ENCODE measurements at places on chromosomes 6 and 20.

DNA sequence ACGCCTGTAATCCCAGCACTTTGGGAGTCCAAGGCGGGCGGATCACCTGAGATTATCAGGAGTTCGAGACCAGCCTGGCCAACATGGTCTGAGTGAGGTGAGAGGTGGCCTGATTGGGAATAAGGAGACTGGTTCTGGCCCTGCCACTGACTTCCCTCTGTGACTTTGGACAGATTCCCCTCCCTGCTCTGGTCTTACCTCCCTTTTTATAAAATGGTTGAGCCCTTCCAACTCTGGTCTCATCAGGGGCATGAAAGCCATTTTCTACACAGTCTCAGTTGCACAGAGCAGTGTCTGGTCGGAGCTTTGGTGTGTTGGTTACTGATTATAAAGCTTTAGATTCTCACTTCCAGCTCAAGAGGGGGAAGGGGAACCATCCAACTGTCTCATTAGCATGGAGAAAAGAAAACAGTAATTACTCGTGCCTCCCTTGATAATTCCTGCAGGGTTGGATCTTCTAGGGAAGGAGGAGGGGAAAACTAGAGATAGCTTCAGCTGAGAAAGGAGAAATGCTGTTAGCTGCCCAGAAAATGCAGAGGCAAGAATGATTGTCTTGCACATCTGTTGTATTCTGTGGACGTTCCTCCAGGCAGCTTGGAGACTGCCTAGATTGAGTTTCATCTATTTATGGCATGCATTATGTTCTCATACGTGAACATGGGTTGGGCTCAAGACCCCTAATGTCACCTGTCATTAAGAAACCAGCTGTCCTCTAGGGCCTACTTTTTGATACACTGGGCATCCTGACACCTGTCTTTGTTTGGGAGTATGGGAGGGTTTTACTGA, 30.4 kb downstream of the RALY start:
- no peak for DNase-seq

- no peak for DNase-seq
These were observed 897 bp downstream of the CD2AP start for GRCh38 chr6:47478233-47479139.

GRCh38 chr20:4720977-4721349, 746 bp upstream of the PRND start:
- DNase-seq, result no peak

GRCh38 chr20:19835533-19836222, 77.6 kb downstream of the RIN2 start:
- DNase-seq, result no peak

DNA sequence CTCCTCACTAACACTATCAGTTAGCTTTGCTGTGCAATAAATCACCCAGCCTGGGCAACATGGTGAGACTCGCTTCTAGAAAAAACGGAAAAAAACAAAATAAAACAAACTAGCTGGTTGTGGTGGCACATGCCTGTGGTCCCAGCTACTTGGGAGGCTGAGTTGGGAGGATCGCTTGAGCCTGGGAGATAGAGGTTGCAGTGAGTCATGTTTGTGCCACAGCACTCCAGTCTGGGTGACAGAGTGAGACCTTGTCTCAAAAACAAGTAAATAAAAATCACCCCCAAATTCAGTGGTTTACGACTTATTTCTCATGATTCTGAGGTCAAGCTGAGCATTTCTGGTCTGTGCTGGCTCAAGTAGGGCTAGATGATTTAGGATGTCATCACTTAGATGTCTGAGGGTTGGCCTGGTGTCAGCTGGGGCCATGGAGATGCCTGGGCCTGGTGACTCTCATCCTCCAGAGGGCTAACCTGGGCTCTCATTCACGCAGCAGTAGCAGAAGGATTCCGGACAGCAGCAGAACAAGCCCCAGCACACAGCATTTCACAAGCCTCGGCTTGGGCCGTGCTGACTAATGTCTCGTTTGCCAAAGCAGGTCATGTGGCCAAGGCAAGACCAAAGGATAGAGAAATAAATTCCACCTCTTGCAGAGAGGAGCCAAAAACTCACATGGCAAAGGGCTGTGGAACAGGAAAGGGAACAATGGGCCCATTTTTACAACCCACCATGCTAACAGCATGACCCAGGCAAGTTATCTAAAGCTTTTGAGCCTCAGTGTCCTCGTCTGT, 32.5 kb downstream of the MGME1 start:
- peak; percentile 38 for DNase-seq

- no peak for DNase-seq
These were observed 12.7 kb upstream of the PSMF1 start for GRCh38 chr20:1105599-1106194.

DNA sequence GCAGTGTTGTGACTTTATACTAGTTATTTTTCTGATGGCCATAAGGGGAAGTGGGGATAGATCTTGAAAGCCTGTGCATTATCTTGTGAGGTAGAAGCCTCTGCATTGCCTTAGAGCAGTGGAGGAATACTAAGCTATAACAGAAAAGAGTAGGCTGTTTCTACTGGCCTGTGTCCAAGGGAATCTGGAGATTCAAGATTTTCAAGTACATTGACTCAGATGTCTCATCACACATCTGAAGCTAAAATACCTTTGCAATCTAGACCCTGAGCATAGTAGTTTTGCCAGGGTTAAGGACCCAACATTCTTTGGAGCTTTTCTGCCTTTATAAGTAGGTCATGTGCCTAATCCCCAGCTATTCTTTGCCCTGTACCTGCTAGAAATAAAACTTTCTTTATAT, 272.3 kb downstream of the TENT5A start:
- peak; percentile 12 for DNase-seq

DNA sequence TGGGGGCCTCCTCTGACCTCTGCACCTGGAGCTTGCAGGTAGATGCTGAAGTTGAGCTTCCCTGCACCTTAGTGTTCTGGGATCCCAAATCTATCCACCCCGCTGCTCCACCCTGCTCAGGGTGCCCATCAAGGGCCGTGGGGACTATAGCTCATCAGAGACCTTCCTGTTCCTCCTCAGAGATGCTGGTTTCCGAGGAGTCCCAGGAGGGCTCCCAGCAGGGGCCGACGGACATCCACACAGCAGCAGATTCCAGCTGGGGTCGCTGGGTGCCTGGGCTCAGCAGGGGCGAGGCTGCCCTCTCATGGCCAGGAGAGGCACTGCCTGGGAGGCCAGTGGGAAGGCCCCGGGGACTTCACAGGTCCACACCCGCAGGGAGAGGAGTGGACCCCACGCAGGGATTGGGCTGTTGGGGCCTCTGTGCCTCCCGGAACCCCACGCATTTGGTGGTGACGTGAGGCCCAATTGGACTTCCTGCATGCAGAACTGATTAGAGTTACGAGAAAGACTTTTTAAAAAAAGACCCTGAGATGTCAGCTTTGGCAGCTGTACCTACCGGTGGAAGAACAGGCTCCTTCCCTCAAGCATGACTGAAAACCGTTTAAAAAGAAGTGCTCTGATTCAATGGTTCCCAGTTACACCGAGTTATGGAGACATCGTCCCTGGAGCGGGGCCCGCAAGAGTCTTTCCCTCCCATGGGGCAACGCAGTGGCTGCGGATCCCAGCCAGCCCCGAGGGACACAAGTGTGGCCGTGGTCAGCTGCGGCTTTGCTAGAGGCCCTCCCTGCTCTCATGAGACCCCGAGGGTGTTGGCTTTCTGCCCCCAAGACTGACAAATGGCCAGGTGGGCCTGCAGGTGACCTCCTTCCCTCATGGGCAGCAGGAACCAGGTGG, 25.3 kb upstream of the SLCO4A1 start:
- peak; percentile 16 for DNase-seq

- no peak for DNase-seq
These were observed 368.9 kb upstream of the SULF2 start for GRCh38 chr20:48154040-48154765.

GRCh38 chr6:109978174-109979032, at the start of gene GPR6:
Gene GPR6, plus strand, starts transcription at chr6:109978311. Its CDS starts 802 bp downstream, at chr6:109979113.
- DNase-seq, result no peak

DNA sequence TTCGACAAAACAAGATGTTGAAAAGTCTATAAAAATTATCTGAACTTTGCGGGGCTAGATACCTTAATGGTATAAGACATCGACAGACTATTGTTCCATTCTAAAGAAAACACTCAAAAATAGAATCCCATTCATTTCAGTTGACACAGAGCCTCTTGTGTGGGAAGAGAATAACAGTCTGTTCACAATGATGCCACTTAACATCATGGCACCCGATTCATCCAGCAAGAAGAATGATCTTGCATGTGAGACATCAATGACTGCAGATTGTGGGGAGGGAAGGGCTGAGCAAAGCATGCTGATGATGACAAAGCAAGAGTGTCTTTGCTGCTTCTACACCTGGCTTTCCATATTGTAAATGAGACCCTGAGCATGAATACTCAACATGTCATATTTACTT, 49.7 kb upstream of the ARMH2 start:
- DNase-seq, result no peak

- no peak for DNase-seq
These were observed 26.3 kb downstream of the HFE start for GRCh38 chr6:26113570-26113969.
